ENCODE measurements at places on chromosomes 3 and 15.

DNA sequence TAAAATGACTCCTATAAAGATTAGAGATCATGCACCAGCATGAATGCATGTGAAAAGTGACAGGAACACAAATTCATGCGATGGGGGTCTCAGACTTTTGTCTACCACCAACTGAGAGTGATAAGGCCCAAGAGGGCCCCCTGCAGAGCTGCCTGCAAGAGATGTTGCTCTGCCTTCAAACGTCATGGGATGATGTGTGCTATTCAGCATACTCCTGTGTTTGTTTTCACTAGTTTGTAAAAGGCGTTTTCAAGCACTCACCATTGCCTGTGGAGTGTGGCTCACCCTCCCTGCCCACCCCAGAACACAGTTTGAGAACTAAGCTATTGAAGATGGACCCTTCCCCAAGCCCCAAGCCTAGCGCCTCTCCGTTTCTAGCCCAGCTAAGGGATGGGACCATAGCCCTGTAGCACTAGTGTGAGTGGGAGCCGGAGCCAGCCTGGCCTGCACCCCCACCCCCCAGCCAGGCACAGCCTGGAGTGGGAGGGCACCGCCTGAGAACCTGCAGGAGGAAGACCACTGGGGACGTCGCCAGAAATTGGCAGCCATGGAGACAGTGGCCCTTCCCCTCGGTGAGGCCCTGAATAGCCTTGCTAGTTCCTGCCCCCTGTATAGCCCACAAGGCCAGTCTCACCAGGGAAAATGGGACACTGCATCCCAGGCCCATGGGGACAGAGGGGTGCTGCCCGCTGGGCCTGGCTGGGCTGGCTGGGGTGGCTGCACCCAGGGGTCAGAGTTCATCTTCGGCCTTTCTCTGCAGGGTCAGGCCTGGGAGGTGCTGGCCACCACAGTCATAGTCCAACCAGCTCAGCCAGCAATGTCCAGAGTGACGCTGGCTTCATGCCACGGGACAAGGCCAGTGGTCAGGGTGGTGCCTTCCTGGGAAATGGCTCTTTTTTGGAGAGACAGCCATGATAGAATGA is 22.6 kb upstream of the KLF13 start:
- no peak for DNase-seq

GRCh38 chr15:73033611-73034010 is 18.7 kb upstream of the NEO1 start:
- DNase-seq, result no peak

DNA sequence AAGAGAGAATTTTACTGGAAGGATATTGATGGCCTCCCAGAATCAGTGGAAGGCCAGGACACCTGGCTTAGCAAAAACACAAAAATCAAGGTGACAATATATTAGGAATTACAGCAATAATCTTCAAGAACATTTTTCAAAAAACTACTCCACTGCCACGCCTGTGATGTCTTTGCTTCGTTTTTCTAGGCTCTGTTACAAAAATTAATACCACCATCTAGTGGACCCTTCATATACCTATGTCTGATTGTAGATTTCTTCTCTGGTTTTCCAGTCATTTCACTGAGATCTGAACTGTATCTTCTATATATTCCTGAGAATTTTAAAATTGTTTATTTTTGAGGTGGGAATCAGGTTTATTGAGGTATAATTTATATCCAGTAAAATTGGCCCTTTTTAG is 5.6 kb upstream of the SLC33A1 start:
- DNase-seq, result peak; percentile 28

DNA sequence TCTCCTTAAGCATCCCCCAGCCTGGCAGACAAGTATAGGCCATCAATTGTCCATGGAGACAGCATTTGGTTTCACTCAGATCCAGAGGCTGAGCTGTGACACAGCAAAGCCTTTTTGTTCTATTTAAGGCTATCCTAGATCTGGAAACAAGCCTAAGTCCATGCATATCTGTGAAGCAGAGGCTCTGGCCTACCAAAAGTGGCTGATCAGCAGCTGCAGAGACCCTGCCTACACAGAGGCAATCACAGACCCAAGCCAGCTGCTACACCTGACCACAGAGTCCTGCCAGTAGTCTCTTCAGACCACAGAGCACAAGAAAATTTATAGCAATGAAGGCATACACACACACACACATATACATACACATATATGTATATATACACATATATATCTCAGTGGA is 501.7 kb upstream of the ARPP21 start:
- DNase-seq, result no peak

- no peak for DNase-seq
These were observed 21.0 kb downstream of the ZNF385D start for GRCh38 chr3:21729888-21730459.
